Dorsolateral prefrontal cortex (tissue), 122 donors: ENCODE measurements at places on chromosomes 7 and 10.

- no peak for DNase-seq
Observed at GRCh38 chr7:139598642-139599041, 75.2 kb downstream of the CLEC2L start.

- no peak for DNase-seq
Observed at GRCh38 chr7:3747467-3747866, 446.4 kb downstream of the SDK1 start.

- DNase-seq: no peak
Observed at GRCh38 chr10:845526-845925, 86.0 kb downstream of the LARP4B start.

DNA sequence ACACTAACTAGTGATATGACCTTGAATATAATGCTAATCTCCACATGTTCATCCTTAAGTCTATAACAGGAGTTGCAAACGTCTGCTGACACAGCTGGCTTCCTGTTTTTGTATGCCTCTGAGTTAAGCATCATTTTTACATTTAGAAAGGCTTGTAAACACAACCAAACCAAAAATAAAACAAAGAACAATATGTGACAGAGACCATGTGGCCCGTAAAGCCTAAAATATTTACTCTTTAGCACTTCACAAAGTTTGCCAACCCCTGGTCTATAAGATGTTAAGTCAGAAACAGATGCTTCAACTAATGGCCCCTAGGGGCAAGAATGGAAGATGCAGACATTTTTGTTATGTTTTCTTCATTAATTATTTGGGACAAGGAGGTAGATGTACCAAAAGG, 109.3 kb downstream of the CPEB3 start:
- DNase-seq: no peak

DNA sequence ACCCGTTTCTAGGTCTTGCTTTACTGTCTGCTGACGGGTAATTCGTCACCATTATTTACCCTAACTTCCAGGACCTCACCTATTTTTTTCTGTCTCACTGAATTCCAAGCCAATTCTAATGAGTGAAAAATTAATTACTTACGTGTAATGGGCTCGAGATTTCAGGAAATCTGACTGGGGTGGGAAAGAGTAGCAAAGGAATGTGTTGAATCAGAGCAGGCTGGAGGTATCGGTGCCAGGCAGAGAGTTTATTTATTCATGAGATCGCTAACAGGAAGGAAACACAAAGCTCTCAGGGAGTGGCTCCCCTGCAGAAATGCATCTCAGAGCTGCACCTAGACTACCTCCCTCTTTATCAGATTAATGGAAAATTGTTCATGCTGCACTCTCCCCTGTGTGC, 4.0 kb upstream of the DIP2C start:
- DNase-seq: no peak

DNA sequence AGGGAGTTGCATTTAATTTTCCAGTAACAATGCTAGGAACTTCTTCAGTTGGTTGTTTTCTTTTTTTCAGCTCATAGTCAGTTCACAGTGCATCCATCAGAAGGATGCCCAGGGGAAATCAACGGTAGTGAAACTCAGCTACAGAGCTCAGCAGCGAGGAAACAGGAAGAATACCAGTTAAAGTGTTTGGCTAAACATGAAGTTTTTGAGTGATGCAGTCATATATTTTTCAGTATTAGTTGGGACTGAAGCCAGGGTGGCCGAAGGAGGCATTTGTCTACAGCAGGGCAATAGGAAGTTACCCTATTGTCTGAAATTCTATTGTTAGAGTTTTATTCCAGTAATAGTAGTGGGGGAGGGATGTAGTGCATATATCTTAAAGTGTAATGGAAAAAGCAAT, 45.3 kb upstream of the MALRD1 start:
- no peak for DNase-seq

DNA sequence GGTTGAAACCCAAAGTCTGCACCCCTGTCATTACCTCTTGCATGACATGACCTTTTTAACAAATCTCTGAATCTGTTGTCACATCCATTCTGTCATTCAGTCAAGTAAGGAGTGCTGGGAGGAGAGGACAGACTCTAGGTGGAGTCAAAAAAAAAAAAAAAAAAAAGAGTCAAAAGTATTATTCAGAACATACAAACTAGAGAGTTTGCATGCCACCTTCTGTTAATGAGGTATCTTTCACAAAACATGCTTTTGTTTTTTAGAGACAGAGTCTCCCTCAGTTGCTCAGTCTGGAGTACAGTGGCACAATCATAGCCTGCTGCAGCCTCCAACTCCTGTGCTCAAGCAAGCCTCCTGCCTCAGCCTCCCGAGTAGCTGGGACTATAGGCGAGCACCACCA, 81.6 kb upstream of the ARMC3 start:
- DNase-seq: no peak

DNA sequence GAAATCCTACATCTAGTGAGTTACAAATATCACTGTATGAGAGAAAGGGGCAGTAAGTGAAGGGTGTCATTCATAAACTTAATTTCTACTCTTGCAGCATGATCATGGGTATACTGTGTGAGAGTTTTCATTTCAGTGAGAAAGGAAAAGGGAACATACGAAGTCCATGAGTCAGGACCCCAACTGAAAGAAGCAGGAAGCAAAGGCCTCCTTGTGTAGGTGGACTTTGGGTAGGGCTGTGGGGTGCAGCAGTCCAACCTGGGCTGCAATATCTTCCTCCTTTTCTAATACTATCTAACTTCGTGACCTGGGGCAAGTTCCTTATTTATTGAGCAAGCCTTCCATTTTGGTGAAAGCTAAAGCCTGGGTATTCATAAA, 248.2 kb upstream of the TCF7L2 start:
- no peak for DNase-seq

GRCh38 chr10:121683816-121684215, 85.6 kb upstream of the FGFR2 start:
- DNase-seq: no peak

- DNase-seq: no peak
Observed at GRCh38 chr7:98341106-98341505, 59.6 kb downstream of the BRI3 start.

DNA sequence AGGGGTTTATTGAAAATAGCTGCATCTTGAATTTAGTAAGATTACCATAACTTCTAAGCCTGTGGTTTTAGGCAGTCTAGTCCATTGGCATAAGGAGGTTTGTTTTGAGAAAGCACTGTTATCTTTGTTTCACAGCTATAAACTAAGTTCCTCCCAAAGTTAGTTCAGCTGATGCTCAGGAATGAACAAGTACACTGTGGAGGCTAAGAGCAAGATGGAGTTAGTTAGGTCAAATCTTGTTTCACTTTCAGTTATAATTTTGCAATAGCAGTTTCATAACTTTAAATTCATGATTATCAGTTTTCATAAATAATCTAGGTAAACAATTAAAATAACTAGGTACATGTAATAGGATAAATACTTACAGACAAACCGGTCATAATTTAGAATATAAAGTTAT, 15.4 kb downstream of the SEC61G start:
- DNase-seq: no peak

- DNase-seq: no peak
Observed at GRCh38 chr10:63919575-63920279, 398.5 kb downstream of the REEP3 start.

DNA sequence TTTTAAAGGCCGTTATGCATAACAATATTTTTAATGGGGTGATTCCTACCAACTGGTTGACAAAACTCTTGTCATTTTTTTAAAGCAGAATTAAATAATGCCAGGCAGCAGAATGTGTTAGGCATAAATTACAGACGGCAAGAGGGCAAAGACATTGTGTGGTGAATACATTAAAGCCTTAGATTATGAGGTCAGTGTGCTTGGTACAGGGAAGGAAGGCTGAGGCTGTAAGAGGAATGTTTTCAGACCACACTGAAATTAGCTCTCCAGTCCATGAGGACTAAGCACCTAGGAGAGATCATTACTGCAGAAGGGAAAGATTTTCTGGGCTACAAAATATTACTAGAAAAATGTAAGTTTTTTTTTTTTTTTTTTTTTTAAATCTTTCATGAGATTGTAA, 312.8 kb upstream of the PRKCQ start:
- DNase-seq: no peak

DNA sequence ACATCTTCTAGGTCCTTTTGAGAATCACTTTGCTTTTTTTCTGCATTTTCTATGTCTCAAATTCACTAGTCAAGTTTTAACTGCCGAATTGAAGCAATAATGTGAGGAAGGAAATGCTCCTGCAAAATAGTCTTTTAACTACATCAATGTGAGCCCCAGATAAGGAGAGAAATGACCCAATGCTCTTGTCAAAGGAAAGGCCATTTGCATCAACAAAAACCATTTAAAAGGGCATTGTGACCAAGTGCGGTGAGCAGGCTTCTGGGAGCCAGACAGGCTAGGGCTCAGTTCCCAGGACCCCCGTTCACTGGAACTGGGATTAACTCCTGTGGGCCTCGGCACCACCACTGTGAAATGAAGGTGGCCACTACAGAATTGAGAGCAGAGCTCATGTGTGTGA, 127.9 kb upstream of the EEPD1 start:
- no peak for DNase-seq

DNA sequence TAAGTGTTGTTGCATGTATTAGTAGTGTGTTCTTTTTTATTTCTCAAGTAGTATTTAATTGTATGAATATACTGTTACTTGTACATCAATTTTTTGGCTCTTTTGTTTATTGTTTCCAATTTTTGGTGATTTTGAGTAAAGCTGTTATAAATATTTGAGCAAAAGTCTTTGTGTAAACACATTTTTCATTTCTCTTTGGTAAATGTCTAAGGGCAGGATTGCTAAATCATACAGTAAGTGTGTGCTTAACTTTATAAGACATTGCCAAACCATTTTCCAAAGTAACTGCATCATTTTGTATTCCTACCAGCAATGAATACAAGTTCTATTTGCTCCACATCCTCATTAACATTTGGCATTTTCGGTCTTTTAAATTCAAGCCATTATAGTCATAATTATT, 92.8 kb downstream of the ICA1 start:
- DNase-seq: no peak

- DNase-seq: peak; percentile 27
Observed at GRCh38 chr10:1198453-1199344, 142.5 kb downstream of the WDR37 start.

GRCh38 chr10:71725998-71726579, 6.5 kb upstream of the C10orf105 start:
- no peak for DNase-seq

DNA sequence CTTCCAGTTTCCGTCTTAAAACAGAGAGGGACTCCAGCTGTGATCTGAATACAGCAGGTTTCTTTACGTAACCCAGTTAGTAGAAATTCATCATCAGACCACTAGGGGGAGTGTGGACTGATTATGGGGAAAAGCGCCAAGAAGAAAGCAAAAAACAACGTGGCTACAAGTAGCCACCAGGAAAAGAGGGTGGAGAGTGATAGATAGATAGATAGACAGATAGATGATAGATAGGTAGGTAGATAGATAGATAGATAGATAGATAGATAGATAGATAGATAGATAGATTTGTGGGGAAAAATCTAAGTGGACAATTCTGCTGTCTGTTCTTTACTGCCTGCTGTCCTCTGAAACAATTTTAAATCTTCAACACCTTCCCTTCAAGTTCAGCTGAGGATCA, 12.7 kb upstream of the AKR1B10 start:
- DNase-seq: no peak

- DNase-seq: no peak
Observed at GRCh38 chr7:29467193-29467926, 96.3 kb upstream of the PRR15 start.

DNA sequence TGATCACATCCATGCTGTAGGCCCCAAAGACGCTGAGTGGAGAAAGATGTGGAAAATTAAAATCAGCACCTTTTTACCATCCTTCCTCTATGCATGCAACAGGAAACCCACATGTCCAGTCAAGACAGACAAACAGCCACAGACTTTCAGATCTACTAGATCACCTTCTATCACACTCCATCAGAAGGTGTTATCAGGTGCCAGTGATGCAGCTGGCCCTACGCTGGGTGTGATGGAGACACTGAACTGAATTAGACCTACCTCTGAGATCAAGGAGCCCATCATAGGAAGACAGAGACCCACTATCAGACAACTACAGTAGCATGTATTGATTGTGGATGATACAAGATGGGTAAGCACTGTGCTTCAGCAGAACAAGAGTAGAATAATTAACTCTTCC, 15.5 kb downstream of the CYP3A4 start:
- DNase-seq: no peak

- DNase-seq: no peak
Observed at GRCh38 chr10:110914431-110914830, 4.5 kb downstream of the BBIP1 start.

GRCh38 chr10:45000752-45001380, at the start of gene ZNF22:
Gene ZNF22, plus strand, starts transcription at chr10:45000923. Its CDS starts 2,446 bp downstream, at chr10:45003369.
- no peak for DNase-seq

GRCh38 chr10:23630885-23631284, 192.0 kb downstream of the OTUD1 start:
- DNase-seq: no peak

DNA sequence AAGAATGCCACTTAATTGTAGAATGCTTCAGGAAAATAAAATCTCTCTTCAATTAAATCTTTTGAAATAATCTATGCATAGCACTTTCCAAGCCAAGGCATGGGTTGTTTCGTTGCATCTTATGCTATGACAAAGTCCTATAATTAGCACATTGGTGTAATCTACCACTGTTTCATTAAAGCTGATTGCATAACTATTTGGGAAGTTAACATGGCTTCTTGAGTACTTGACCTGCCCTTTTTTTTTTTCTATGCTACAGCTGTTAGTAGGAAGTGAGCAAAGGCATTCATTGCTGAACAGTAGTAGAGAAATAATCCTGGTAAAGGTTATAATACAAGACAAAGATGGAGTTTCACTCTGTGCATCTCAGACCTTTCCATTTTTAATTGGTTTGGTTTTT, 557.2 kb upstream of the CELF2 start:
- DNase-seq: no peak

DNA sequence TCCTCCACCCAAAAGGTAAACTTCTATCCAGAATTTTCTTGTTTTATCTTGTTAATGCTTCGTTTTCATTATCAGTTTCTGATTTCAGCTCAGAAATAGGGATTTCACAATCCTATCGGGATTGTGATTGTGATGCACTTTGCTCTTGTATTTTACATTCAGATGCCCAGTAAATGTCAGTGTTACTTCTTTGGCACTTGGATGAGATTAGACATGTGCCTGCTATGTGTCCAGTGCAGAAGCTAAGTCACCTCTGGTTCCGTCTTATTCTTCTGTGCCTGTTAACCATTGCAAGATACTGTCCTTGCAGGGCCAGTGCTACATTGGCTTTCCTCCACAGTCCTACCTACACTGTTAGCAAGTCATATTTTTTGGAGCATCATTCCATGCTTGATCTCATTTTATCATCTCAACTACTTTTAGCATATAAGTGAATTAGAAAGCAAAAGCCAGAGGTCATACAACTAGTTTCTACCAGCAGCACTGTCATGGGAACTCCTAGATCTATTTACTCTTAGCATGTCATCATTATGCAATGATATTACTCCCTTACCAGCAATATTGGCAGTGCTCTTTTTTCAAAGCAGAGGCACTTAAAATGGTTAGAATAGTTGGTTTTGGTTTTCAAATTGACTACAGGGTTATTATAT, 26.7 kb downstream of the ZNF277 start:
- no peak for DNase-seq

DNA sequence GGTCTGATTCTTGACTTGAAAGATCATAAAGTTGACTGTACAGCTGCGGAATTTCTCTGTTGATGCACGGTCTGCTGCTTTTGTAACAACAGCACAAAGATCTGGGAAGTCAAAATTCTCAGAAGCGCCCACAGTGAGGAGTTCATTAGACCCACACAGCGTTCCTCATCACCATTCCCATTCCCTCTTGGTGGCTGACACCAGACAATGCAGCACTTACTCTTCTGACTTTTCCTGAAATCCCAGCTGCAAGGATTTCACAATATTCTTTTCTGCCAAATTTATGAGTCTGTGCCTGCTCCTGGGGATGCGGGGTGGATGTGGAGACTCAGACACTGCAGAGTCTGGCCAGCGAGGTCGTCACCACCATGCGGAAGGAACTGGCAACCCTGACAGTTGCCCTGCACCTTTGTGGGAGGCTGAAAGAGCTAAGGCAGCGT, 233.9 kb downstream of the FANK1 start:
- no peak for DNase-seq
